ENCODE measurements at places on chromosomes 3 and 15.
A peak's percentile ranks its signal among the peaks of the same experiment; 100 is the strongest.

DNA sequence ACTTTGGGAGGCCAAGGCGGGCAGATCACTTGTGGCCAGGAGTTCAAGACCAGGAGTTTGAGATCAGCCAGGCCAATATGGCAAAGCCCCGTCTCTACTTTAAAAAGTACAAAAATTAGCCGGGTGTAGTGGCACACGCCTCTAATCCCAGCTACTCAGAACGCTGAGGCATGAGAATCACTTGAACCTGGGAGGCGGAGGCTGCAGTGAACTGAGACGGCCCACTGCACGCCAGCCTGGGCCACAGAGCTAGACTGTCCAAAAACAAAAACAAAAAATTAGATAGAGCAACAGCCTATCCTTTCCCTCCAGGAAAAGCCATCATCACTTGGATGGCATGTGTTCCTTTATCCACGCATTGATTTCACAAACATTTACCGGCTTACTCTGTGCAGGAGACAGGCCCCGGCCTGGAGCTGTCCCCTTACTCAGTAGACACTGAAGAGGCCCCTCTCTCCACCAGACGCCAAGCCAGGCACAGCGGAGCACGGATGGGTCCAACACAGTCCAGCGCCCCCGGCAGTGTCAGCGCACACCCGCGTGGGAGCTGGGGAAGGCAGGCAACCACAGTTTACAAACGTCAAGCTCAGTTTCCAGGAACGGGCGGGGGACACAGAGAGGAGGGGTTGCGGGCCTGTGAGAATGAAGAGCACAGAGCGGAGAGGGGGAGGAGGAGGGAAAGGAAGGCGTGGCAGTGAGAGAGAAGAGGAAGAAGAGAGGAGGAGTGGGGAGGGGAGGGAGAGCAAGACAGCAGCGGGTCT is 3.1 kb downstream of the GP5 start:
- peak; percentile 42 for DNase-seq

DNA sequence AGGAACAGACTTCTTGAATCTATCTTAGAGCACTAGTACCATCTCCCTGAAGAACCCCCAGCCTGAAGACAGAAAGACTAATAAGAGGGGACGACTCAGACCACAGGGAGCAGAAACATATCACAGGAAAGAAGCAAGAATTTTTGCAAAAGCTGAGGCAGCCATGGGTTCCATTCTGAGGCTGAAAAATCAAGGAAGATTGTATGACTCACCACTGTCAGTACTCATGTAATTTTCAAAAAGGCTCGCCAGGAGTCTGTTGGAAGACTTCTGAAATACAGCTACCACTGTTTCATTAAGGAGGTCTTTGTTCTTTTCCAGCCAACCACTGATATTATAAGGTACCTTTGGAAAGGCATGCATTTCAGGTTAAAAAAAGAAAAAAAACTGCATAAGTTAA is 47.5 kb downstream of the MYH15 start:
- no peak for DNase-seq

DNA sequence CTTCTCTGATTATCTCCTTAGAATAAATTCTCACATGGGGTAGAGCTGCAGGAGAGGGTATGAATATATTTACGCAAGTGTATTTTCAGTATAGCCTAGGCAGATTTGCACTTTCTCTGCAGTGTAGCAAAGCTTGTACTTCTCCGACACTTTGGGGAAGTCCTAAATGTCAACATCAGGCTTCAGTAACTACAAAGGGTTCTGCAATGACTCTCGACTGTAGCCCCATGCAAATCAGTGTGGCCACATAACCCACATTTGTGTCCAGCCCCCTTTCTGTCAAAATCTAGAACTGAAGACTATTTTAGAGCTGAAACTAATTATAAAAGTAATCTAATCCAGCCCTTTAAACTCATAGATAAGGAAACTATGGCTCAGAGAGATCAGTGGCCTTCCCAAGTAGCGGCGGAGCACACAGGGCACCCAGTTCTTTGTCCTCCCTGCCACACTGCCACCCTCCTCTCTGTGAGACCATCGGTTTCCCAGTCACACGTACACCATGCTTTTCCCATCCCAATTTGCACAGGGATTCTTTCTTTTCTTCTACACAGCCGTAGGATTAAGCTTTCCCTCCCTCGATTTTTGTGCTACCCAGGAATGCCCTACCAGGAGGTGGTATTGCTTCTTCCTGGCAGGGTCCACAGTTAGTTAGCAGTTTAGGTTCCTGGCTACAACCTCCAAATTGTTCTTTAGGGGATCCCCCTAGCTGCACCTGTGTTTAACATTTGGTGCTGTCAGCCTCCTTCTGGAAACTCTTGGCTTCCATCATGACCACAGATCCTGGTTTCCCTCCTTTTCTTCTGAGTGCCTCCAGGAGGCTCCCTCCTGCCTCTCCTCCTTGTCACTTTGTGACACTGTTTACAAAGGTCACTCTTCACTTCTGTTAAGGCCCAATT is 22.9 kb downstream of the MRAS start:
- no peak for DNase-seq

DNA sequence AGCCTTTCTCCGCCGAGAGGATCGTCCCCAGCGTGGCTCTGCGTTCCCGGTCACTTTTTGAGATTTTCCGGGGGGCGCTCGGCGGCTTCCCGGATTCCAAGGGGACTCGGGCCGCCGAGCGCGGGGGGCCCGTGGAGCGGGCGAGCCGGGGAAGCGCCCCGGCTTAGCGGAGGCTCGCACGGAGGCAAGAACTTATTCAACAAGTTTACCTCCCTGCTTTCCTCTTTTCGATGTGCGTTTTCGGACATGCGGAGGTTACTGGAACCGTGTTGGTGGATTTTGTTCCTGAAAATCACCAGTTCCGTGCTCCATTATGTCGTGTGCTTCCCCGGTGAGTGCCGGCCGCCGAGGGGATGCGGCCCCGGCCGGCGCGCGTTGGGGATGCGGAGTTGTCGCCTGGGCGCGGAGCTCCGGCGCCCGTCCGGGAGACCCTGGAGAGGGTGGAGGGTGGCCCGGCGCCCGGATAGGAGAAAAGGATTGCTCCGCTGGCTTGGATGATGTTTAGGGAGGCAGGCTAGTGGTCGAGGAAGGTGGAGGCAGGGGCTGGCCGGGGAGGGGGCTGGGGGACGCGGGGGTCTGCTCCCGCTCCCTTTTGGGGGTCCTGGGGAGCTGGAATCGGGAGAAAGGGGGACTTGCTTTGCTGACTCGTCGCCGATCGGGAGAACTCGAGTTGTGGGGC is 810 bp downstream of the PTPRG start:
- no peak for DNase-seq

GRCh38 chr3:116288485-116288884 is 156.8 kb downstream of the LSAMP start:
- DNase-seq: no peak

- DNase-seq: no peak
These were observed 53.8 kb downstream of the CDCP1 start for GRCh38 chr3:45092132-45093031.

DNA sequence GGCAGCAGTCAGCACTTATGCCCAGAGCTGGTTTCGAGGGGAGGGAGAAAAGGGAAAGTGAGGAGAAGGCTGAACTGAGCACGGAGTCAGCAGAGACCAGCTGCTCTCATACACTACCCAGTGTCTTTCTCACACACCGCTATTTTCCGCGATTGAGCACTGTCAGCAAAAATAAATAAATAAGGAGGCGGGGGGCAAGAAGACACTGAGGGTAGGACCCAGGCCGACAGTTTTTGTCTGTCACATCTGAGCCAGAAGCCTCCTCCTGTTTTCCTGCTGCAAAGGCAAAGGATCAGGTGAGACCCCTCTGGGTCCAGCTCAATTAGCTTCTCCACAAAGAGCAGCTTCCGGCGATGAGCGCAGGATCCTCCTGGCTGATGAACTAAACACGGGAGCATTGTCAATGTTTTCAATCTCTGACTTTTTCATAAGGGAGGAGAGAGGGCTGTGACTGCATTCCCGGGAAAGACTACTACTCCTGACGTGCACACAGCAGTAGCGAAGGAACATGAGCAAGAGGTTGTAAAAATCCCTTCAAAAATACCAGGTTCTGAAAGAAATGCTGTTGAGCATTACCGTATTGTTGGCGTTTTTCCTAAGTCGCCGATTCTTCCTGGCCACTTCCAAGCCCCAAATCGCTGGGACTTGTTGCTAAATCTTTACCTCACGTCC is 1.3 kb downstream of the FRMD5 start:
- no peak for DNase-seq

DNA sequence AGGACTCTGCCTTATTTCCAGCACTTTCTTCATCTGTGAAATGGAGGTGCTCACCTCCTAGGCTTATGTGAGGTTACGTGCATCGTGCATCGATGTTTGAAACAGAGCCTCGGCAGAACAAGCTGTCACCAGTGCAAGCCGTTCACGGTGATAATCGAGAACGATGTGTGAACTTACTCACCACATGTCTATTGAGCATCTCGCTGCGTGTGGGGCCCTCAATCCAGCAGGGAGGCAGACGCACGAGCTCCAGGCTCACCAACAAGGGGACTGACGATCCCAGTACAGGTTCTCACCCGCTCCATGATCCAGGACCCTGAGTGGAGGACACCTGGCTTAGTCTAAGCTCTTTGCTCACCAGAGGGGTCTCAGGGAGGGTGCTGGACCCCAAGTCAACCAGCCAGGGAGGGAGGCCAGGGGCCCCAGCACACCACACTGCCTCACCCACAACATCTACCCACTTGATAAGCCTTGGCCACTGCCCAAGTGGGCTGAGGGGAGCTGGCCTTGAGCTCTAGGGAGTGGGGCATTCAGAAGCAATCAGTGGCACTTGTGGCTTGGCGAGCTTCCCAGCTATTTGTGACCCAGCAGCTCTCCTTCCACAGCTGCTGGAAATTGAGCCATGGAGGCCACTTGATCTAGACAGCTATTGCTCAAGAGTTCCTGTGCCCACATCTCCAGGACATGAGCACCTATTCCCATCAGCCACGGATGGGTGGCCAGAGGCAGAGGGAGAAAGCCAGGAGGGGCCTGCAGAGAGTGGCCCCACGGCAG is 34.4 kb upstream of the SLC6A1 start:
- no peak for DNase-seq

GRCh38 chr15:63501256-63502089 is 2.9 kb upstream of the USP3 start:
- DNase-seq: no peak

GRCh38 chr3:131772269-131773026 is 262.4 kb downstream of the CPNE4 start:
- DNase-seq: no peak

DNA sequence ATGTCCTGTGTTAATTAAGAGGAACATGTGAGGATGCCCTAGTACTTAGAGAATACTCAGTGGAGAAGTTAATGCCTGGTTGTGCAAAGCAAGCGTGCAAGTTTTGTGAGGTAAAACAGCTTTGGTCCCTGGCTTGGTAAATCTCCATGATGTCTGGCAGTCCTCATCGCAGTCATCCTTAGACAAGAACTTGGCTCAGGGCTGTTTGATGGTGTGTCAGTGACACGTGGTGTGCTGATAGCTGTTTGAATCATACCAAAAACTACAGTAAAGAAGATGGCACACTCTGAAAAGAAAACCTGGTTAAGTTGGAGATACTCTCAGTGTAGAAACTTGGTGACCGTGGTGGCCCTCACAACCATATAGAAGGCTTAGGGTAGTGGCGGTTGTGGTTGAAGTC is 361.7 kb downstream of the FEZF2 start:
- DNase-seq: no peak

GRCh38 chr15:89587955-89588354 is 12.7 kb downstream of the TICRR start:
- DNase-seq: no peak

DNA sequence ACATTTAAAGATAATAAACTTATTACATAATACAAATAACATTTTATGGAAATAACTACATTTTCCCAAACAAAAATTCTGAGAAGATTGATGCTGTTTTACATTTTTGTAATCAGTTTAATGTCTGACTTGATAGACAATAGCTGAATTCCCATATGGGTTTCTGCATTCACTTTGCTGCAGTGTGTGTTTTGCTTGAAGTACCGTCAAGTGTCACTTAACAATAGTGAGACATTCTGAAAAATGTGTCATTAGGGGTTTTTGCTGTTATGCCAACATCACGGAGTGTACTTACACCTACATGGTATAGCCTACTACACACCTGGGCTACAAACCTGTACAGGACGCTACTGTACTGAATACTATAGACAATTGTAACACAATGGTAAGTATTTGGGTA is 57.5 kb downstream of the USF3 start:
- DNase-seq: no peak

- DNase-seq: no peak
These were observed 230.7 kb upstream of the LYSMD4 start for GRCh38 chr15:99963976-99964375.

- peak; percentile 37 for DNase-seq
These were observed 792 bp downstream of the ATP13A3 start for GRCh38 chr3:194485881-194486539.

GRCh38 chr15:67170143-67170925 is 84.1 kb downstream of the AAGAB start:
- DNase-seq: no peak
